ENCODE measurements at places on chromosomes 7 and 10.

- no peaks in the 10 kb centered on the region for H3K27me3 ChIP-seq
- H3K36me3 ChIP-seq = no peaks in the 10 kb centered on the region
- H3K4me1 ChIP-seq = peaks cover 12% of the 10 kb centered on the region
- H3K4me3 ChIP-seq = no peak overlapping the region
- H3K27ac ChIP-seq = no peak overlapping the region
Observed at GRCh38 chr7:70907259-70908247, 224.4 kb upstream of the GALNT17 start.

DNA sequence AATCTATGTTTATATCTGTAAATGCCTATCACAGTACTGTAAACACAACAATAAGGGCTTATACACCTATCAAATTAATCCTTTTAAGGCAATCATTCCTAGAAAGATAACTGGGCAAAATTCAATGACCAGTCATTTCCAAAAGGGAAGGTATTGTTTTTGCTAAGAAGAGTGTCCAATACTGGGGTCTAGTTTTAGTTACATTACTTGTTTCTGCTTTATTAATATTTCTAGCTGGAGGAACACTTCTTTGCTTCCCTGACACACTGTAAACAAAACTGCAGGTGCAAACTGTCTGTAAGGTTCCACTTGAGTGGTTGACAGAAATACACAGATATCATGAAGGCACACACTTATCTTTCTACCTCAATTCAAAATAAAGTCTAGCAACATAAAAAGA lies 84.2 kb upstream of the FAM133B start:
- H3K36me3 ChIP-seq = no peaks in the 10 kb centered on the region
- H3K27me3 ChIP-seq = no peaks in the 10 kb centered on the region
- no peaks in the 10 kb centered on the region for H3K4me1 ChIP-seq
- no peak overlapping the region for H3K27ac ChIP-seq

- H3K4me1 ChIP-seq = no peaks in the 10 kb centered on the region
- H3K27ac ChIP-seq = no peak overlapping the region
- no peak overlapping the region for H3K4me3 ChIP-seq
- no peaks in the 10 kb centered on the region for H3K36me3 ChIP-seq
- no peak for DNase-seq
- no peaks in the 10 kb centered on the region for H3K27me3 ChIP-seq
Observed at GRCh38 chr10:124287071-124287685, 131.5 kb downstream of the OAT start.

- peaks cover 14% of the 10 kb centered on the region for H3K4me1 ChIP-seq
- no peaks in the 10 kb centered on the region for H3K36me3 ChIP-seq
- H3K27me3 ChIP-seq = no peaks in the 10 kb centered on the region
- H3K4me3 ChIP-seq = no peak overlapping the region
Observed at GRCh38 chr7:22591271-22591670, 91.3 kb upstream of the STEAP1B start.

GRCh38 chr10:112904000-112904399 lies 46.0 kb upstream of the TCF7L2 start:
- no peak overlapping the region for H3K27ac ChIP-seq
- no peak overlapping the region for H3K4me3 ChIP-seq
- no peaks in the 10 kb centered on the region for H3K36me3 ChIP-seq
- H3K4me1 ChIP-seq = peaks cover 11% of the 10 kb centered on the region

DNA sequence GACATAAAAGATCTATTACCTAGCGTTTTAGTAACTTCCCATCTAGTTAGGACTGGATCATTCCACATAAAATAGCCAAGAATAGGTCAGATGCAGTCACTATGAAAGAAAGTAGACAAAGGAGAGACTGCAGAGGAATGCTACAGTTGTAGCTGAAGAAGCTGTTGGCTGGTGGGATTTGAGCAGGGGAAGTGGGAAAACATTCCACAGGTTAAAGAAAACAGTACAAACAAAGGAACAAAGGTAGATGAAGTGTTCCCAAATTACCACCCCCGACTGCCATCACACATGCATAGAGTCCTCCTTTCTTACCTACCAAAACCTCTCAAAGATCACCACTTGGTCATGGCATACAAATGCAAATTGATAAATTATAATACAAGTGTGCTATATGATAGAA lies 41.8 kb downstream of the DLD start:
- peak; percentile 71 for DNase-seq
- no peaks in the 10 kb centered on the region for H3K27me3 ChIP-seq
- H3K27ac ChIP-seq = peak overlapping the region; percentile 97

DNA sequence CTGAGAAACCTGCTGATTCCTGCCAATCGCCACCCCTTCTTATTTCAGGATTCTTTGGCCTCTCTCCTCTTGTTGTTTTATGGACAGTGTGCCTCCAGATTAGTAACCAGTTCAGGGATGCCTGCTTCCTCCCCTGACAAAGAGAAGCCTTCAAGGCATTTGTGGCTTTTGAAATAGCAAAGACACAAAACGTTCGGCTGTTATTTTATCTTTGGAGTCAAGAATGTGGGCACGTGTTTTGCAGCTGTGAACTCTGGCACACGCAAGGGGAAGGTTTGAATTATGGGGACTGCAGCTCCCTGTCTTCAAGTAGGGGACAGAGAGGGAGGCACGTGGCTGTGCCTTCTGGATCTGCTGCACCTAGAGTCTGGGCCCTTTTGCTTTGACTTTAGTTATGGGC lies 157.9 kb upstream of the GRB10 start:
- no peak overlapping the region for H3K4me3 ChIP-seq
- H3K4me1 ChIP-seq = no peaks in the 10 kb centered on the region
- no peaks in the 10 kb centered on the region for H3K27me3 ChIP-seq
- DNase-seq = no peak
- H3K27ac ChIP-seq = no peak overlapping the region

- no peak overlapping the region for H3K27ac ChIP-seq
- H3K4me1 ChIP-seq = peaks cover 33% of the 10 kb centered on the region
- DNase-seq = no peak
- peak overlapping the region; percentile 95 for H3K4me3 ChIP-seq
- H3K36me3 ChIP-seq = no peaks in the 10 kb centered on the region
Observed at GRCh38 chr10:79071396-79071923, 2.7 kb downstream of the ZMIZ1 start.

DNA sequence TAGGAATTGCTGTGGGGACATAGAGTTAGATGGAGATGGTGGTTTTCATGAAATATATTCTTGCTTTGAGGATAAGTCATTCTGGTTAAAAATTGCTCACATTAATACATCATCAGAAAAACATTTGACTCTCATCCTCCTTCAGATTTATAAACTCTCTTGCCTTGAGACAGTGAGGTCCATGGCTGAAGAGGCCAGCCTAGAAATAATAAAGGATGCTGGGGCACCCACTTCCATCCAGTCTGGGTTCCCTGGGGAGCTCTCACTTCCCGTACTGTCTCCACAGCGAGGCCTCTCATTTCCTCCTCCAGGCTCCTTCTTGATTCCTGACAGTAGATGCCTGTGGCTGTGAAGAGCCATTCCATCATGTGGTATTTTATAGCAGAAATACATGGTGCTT lies 73.3 kb upstream of the PRKG1 start:
- no peaks in the 10 kb centered on the region for H3K36me3 ChIP-seq
- H3K4me1 ChIP-seq = peaks cover 7% of the 10 kb centered on the region
- no peaks in the 10 kb centered on the region for H3K27me3 ChIP-seq

DNA sequence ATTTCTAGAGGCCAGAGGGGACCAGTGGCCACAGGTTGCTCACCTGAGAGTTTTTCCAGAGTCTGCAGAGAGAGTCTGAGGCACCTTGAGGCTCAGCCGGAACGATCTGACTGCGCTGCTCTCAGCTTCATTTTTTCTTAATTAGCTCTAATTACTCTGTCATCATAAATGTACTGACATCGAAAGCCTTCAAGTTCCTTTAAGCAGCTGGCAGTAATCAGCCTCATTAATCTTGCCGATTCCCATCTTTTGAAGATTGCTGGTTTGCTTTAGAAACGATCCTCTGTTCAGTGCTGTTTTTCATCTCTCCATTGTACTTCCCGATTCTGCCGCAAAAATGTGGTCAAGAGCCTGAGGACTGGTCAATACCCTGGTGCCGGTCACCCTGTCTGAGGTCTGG lies 454.7 kb downstream of the TYW1 start:
- no peak overlapping the region for H3K4me3 ChIP-seq
- no peak overlapping the region for H3K27ac ChIP-seq
- H3K4me1 ChIP-seq = peaks cover 8% of the 10 kb centered on the region
- H3K27me3 ChIP-seq = no peaks in the 10 kb centered on the region
- H3K36me3 ChIP-seq = no peaks in the 10 kb centered on the region
- DNase-seq = no peak

DNA sequence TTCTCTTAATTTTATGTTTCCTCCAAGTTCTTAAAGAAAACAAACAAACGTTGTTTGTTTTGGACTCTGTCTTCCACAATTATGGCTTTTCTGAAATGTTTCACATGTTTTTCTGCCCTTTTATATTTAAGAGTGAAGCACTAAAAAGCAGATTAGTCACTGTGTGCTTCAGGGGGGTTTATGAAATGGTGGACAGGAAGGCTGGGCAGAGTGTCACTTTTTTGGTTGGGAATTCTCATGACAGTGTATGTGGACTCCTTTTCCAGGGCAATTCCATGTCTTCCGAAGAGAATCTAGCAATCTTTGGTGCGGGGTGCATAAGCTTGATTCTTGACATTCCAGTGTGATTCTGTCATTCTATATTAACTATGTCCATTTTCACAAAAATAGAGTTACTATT lies 669.4 kb downstream of the PARD3 start:
- no peak for DNase-seq
- H3K27ac ChIP-seq = no peak overlapping the region
- H3K4me1 ChIP-seq = peaks cover 17% of the 10 kb centered on the region
- H3K36me3 ChIP-seq = no peaks in the 10 kb centered on the region
- H3K4me3 ChIP-seq = no peak overlapping the region
- H3K27me3 ChIP-seq = no peaks in the 10 kb centered on the region

GRCh38 chr7:154795014-154795413 lies 207.9 kb downstream of the PAXIP1 start:
- no peak overlapping the region for H3K4me3 ChIP-seq
- no peaks in the 10 kb centered on the region for H3K36me3 ChIP-seq
- no peak overlapping the region for H3K27ac ChIP-seq
- peaks cover 8% of the 10 kb centered on the region for H3K4me1 ChIP-seq
- peak; percentile 39 for DNase-seq

DNA sequence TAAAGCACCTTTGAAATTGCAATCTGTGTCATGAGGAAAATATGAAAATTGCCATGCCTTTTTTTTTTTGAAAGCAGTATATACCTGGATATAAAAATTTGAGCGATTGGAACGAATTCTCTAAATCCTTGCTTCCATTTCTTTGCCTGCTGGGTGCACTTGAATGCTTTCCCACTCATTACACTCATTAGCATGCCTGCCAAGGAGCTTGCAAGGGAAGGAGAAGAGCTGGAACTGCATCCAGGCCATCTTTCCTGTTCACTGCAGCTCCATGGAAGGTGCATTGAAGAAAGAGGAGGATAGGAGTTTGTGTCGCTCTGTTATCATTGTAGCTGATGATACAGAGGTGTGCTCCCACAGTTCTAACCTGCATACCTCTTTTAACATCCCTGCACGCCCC lies 102.4 kb upstream of the GJD4 start:
- H3K4me1 ChIP-seq = peaks cover 20% of the 10 kb centered on the region
- H3K27me3 ChIP-seq = no peaks in the 10 kb centered on the region
- DNase-seq = no peak
- H3K36me3 ChIP-seq = no peaks in the 10 kb centered on the region

DNA sequence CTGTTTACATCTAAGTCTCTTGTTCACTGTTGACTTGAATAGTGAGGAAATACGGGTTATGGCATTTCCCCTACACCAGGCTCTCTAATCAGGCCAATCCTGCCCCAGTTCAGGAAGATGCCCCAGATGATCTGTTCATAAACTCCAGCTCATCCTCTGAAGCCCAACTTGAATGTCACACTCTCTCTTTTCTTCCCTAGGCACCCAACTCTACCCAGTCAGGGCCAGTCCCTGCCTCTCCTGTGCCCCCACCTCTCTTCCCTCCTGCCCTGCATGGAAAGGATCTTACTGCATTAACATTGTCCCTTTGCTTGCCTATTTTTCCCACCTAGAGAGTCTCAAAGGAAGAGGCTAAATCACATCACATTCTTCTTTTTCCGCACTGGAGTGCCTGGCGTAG lies 10.6 kb upstream of the TRPV6 start:
- H3K4me3 ChIP-seq = no peak overlapping the region
- H3K27me3 ChIP-seq = no peaks in the 10 kb centered on the region
- H3K4me1 ChIP-seq = peaks cover under 1% of the 10 kb centered on the region
- DNase-seq = no peak
- no peak overlapping the region for H3K27ac ChIP-seq

GRCh38 chr7:116028787-116029186 lies 1.8 kb downstream of the TFEC start:
- no peak overlapping the region for H3K27ac ChIP-seq
- DNase-seq = no peak
- no peak overlapping the region for H3K4me3 ChIP-seq
- no peaks in the 10 kb centered on the region for H3K36me3 ChIP-seq
- H3K27me3 ChIP-seq = no peaks in the 10 kb centered on the region
- no peaks in the 10 kb centered on the region for H3K4me1 ChIP-seq

DNA sequence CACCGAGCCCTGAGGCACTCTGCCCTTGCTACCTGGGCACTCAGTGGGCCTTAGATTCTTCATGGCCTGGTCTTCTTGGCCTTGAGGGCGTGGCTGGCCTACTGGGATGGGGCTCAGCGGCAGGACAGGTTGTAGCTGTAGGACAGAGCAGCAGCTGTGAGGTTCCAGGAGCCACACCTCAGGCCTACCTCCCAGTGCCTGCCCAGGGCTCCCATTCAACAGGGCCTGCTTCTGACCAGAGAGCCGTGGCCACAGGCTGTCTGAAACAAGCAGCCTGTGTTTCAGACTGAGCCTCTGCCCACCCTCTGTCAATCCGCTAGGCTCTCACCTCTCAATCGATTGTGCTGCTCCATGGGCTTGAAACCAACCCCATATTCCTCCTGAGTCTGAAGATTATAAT lies 928.0 kb upstream of the ZNF722 start:
- H3K4me1 ChIP-seq = no peaks in the 10 kb centered on the region
- no peak overlapping the region for H3K27ac ChIP-seq
- no peaks in the 10 kb centered on the region for H3K36me3 ChIP-seq
- no peak for DNase-seq
- H3K4me3 ChIP-seq = no peak overlapping the region

- no peaks in the 10 kb centered on the region for H3K36me3 ChIP-seq
- H3K4me1 ChIP-seq = no peaks in the 10 kb centered on the region
- no peak for DNase-seq
Observed at GRCh38 chr10:11687357-11687771, 54.8 kb upstream of the ECHDC3 start.

- DNase-seq = no peak
- no peaks in the 10 kb centered on the region for H3K27me3 ChIP-seq
- H3K4me3 ChIP-seq = no peak overlapping the region
- no peak overlapping the region for H3K27ac ChIP-seq
Observed at GRCh38 chr10:123807444-123808035, 84.1 kb downstream of the CPXM2 start.

DNA sequence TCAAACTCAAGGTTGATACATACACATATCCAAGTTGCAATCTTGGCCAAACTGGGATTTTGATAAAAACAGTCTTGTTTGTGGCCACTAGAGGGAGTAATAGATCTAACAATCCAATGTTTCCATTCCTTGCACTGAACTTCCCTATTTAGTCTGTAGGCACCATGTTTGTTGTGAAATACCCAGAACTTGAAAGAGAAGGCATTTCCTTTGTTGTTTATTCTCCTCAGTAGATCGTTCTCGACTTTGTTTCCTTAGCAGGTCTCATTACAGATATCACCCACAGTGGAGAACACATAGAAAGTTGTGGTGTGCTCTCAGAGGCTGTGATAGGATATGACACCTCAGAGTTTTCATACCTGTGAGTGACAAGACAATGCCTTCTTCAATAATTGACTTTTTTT lies 70.3 kb upstream of the MXI1 start:
- no peaks in the 10 kb centered on the region for H3K27me3 ChIP-seq
- H3K36me3 ChIP-seq = peaks cover 8% of the 10 kb centered on the region
- DNase-seq = peak; percentile 70
- no peak overlapping the region for H3K4me3 ChIP-seq
- H3K27ac ChIP-seq = no peak overlapping the region

GRCh38 chr10:22624287-22624738 lies 90.1 kb downstream of the PIP4K2A start:
- H3K27me3 ChIP-seq = no peaks in the 10 kb centered on the region
- no peaks in the 10 kb centered on the region for H3K36me3 ChIP-seq
- no peak overlapping the region for H3K4me3 ChIP-seq
- H3K27ac ChIP-seq = no peak overlapping the region
- no peak for DNase-seq
